ENCODE measurements at places on chromosomes 16 and 17.
A peak's percentile ranks its signal among the peaks of the same experiment; 100 is the strongest.

- DNase-seq: no peak
Measured at GRCh38 chr17:74410001-74410443, 21.9 kb upstream of the GPRC5C start.

GRCh38 chr16:26567356-26567755, 499.4 kb upstream of the C16orf82 start:
- no peak for DNase-seq

DNA sequence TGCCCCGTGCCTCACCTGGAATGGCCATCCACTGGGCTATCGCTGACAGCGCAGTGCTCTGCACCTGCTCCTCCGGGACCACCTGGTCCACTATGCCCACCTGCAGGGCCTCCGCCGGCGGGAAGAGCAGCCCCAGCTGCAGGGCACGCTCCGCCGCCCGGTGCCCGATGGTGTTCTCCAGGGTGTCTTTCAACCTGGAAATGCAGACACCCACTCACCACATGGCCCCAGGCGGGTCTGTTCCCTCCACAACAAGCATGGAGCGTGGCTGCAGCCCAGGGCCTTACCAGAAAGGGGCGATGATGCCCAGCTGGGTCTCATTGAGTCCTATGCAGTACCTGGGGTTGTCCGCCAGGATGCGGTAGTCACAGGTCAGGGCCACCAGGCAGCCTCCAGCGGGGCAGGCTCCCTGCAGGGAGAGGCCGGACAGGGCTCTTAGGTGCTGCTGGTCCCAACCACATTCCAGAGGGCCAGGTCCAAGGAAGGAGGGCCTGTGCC, 6.8 kb downstream of the DNASE1L2 start:
- no peak for DNase-seq

- DNase-seq: no peak
Measured at GRCh38 chr16:19837984-19838707, 46.5 kb downstream of the GPRC5B start.

- no peak for DNase-seq
Measured at GRCh38 chr16:55836158-55836611, 3.3 kb upstream of the CES1 start.

- DNase-seq: peak; percentile 57
Measured at GRCh38 chr17:51000835-51001638, 119.6 kb downstream of the SPAG9 start.

- no peak for DNase-seq
Measured at GRCh38 chr17:81322271-81323082, 27.4 kb upstream of the SLC38A10 start.

DNA sequence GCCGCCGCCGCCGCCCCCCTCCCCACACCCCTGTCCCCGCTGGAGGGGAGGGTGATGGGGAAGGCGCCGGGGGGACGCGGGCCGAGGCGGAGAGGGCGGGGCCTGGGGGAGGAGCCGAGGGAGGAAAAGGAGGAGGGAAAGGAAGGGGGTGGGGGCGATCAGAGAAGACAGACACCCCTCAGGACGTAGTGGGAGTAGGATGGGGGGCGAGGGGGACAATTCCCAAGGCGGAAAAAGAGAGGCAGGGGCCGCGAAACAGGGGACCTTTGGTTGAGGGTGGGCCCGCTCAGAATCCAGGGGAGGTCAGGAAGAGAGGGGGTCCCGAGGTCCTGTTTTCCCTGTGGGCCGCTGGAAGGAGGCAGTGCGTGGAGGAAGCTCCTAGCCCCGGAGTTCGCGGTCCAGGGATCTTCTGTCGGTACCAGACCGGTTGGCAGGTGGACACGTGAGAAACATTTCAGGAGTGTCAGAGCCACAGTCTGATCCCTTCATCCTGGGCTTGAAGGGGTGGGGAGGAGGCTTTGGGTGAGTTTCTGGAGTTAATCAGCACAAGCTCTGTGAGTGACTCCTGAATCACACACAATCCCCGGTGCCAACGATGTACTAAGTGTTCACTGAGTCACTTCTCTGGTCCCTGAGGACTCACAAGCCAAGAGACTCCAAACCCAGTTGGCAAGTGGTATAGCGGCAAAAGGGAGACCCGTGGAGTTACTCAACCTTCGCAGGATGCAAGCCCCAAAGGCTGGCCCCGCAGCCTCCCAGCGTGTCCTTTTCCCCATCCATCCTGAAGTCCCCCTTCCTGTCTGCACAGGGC, at the start of gene XYLT1:
Gene XYLT1 (minus strand): TSS at position 53 of the 811 bp plus-strand sequence. CDS start 164 bp downstream, outside the sequence.
- DNase-seq: no peak

GRCh38 chr16:78142788-78143187, 43.3 kb downstream of the WWOX start:
- DNase-seq: no peak

- peak; percentile 32 for DNase-seq
Measured at GRCh38 chr16:84741340-84741830, 41.6 kb downstream of the USP10 start.
